Neural progenitor cell (in vitro differentiated cells): ENCODE measurements at places on chromosomes 6 and 20.

DNA sequence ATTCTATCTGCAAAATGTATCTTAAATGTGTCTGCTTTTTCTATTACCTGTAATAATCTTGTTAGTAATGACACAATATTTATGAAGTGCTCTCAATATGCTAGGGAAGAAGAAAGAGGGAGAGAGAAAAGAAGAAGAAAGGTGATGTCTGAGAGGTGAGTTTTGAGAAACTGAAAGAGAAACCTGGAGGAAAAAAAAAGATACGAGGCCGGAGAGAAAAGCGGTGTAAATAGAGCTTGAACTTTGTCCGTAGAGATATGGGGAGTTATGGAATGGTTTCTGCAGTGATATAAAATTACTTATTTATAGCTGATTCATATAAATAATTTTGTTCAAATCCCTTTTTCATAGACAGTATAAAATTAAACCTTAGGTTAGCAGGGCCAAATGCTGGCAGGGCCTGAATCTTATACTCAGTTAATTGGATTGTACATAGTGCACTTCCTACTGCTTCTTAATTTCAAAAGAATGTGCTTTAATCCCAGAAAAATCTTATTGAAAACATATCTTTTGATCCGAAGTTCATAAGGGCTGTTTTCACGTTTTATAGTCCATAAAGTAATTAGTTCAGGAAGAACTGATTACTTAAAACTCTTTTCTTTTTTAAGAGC is 43.0 kb downstream of the MYB start:
- no peak for DNase-seq

- DNase-seq: no peak
These were observed 193.1 kb downstream of the SIM1 start for GRCh38 chr6:100271625-100272024.

GRCh38 chr6:134183844-134184243 is 131.4 kb upstream of the SLC2A12 start:
- DNase-seq: no peak

- no peak for DNase-seq
These were observed 21.0 kb downstream of the SULF2 start for GRCh38 chr20:47764154-47764733.
